Brain microvascular endothelial cell (primary cell): ENCODE measurements at places on chromosomes 13 and 19.

DNA sequence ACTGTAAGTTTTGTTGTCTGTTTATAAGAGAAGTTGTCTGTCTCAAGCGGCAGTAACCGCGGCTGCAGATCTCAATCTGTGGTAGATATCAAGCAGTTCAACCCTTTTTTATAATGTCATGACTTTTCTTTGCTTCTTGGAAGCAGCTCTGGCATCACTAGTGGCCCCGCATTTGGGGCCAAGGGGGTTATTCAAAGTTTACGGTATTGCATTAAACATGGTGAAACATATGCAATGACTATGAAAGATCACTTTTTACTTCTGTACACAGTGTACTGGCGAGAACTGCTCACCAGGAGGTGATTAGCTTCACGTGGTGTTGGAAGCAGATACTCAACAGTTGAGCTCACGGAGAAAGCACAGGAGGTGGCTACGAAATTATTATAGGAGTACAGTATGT is 4.6 kb upstream of the FFAR3 start:
- no peak for DNase-seq

GRCh38 chr13:51967482-51968446 is 43.5 kb downstream of the ATP7B start:
- DNase-seq, result no peak

DNA sequence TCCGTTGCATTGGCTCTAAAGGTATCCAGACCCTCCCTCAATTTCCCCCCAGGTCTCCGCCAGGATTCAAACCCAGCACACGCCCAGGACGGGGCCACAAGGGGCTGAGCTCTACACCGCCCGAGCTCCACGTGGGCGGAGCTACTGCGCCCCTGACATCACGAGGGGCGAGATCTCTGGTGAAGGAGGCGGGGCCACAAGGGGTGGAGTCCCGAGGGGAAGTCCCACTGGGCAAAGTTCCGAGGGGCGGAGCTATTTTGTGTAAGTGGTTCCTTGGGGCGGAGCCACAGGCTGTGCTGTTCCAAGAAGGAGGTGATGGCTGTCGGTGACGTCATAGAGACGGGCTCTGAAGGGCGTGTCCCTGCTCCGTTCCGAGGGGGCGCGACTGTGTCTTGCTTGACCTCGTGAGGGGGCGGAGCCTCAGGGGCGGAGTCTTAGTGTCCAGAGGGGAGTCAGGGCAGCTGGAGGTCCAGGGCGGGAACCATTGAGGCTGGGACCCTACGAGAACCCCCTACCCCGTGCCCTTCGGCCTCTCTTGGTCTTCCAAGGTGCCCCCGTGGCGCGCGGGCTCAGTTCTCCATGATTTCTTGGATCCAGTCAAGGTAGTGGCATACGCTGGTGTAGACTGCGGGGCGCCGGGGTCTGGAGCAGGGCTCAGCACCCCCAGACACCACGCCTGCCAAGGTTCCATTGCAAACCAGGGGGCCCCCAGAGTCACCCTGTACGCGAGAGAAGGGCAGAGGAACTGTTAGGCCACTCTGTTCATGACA is 1.3 kb upstream of the KLK8 start:
- DNase-seq, result no peak

DNA sequence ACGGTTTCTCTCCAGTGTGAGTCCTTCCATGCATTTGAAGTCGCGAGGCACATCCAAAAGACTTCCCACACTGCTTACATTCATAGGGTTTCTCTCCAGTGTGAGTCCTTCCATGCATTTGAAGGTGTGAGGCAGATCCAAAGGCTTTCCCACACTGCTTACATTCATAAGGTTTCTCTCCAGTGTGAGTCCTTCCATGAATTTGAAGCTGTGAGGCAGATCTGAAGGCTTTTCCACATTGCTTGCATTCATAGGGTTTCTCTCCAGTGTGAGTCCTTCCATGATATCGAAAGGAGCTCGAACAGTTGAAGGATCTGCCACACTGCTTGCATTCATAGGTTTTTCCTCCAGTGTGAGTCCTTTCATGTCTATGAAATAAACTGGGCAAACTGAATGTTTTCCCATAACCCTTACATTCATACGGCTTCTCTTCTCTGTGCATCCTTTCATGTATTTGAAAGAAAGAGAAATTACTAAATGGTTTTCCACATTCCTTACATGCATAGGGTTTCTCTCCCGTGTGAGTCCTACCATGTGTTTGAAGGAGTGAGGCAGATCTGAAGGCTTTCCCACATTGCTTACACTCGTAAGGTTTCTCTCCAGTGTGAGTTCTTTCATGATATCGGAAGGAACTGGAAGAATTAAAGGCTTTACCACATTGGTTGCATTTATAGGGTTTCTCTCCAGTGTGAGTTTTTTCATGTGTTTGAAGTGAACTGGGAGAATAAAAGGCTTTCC is 20.3 kb downstream of the ZNF433 start:
- DNase-seq, result no peak

GRCh38 chr13:104837756-104838155 is 1697.7 kb downstream of the EFNB2 start:
- no peak for DNase-seq

DNA sequence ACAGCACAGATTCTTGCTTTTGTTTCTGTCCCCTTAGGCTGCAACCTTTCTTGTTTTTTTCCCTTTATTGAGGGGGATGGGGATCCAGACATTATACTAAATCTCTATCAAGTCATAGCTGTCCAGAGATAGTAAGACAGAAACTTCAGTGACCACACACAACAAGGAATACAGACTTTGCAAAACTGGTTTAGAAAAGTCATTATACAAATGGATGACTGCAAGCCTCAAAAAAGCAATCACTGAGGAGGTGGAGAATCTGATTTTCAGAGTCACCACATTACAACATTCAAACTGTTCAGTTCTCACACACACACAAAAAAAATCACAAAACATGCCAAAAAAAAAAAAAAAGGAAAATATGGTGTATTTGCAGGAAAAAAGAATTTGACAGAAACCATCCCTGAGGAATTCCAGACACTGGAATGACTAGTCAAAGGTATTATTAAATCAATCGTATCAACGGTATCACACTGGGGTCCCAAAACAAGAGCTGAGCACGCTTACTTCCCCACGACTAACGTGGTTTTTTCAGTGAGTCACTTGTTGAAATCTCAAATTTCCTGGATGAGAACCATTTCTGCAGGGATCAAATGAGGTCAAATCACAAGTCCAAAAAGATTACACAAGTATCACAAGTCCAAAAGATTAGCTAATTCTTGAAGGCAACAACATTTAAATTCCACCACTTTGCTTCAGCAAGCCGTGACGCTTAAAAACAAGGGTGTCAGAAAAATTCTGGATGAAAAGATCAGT is 41.2 kb downstream of the USP12 start:
- DNase-seq, result no peak

GRCh38 chr13:44231786-44232516 is 141.7 kb upstream of the SERP2 start:
- peak; percentile 98 for DNase-seq

DNA sequence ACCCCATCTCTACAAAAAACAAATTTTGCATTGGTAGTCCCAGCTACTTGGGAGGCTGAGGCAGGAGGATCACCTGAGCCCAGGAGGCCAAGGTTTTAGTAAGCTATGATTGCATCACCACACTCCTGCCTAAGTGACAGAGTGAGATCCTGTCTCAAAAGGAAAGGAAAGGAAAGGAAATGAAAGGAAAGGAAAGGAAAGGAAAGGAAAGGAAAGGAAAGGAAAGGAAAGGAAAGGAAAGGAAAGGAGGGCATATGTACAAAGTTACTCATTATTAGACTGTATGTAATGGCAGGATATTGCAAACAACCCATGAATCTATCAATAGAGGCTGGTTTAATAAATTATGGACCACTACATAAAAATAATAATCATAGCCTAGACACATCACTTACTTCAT is 40.8 kb upstream of the CACNA1A start:
- DNase-seq, result no peak

DNA sequence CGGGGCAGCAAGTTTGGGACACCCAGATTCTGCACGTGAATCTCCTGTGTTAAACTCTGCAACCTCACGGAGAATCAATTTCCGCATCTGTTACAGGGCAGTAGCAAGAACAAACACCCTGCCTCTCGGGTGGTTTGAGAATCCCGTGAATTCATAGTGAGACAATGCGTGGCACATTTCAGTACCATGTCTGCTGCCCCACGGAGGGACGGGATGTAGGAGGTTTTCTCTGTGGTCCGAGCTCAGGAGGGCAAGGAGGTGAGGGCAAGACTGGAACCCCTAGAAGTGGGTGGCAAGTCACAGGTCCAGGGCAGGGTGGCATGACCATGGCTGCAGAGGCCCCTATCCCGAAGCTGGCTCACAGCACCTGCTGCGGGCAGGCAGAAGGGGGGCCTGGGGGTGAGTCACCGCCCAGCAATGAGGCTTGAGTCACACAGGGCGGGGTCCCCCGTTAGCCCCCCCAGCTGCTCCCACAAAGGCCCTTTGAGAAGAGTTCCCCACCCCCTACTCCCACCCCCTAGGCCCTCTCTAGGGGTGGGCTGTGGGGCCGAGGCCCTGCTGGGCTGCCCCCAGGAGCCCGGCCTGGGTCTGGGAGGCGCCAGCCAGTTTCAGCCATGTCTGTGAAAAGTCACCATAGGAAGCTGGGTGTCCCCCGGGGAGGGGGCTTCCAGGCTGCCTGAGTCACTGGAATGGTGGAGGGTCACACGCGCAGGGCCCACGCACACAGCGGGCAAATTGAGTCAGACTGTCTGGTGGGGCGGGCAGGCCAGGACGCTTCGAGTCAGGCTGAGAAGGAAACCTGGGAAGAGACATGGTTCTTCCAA is 25.8 kb upstream of the NANOS3 start:
- DNase-seq, result peak; percentile 92

DNA sequence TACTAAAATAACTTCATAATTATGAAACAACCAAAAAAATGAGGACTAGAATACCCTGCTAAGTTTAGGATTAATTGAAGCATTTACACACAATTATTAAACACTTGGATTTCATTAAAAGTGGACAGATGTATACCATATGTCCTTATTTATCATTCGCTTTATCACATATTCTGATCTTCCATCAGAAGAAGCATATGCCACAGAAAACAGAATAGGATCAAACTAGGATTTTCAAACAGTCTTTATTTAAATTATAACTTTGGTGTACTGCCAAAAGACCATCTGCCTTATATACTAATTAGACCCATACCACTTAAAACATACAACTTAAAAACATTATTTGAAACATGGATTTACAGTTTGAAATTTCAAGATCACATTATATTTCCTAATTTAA is 727.1 kb upstream of the KLHL1 start:
- no peak for DNase-seq
